ENCODE measurements at places on chromosomes 6 and 20. TPM values are rescaled to one million over a fixed set of nuclear protein-coding genes. Genes with fewer than 3 reads are reported as not detected.
A peak's percentile ranks its signal among the peaks of the same experiment; 100 is the strongest.

- DNase-seq: no peak
These were observed 154.1 kb upstream of the MYLIP start for GRCh38 chr6:15974817-15975216.

DNA sequence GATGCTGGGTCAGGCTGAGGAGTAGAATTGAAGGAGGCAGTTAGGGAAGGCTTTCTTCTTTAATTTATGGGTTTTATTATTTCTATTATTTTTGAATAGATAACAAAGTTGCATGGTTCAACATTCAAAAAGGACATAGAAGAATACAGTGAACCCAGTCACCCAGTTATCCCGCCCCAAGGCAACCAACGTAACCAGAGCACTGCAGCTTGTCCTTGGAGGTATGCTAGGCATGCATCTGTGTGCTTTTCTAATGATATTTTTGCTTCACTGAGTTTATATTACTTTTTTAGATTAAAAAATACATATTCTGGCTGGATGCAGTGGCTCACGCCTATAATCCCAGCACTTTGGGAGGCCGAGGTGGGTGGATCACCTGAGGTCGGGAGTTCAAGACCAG lies 47.4 kb upstream of the DSN1 start:
- DNase-seq: no peak

Gene STMND1
- polyA plus RNA-seq: 0.30 TPM

Gene XKR7
- 0.64 TPM for polyA plus RNA-seq

GRCh38 chr6:165663377-165663735 lies 315 bp upstream of the PDE10A start:
- no peak for DNase-seq

- no peak for DNase-seq
These were observed 29.7 kb upstream of the TBXT start for GRCh38 chr6:166197361-166197760.

DNA sequence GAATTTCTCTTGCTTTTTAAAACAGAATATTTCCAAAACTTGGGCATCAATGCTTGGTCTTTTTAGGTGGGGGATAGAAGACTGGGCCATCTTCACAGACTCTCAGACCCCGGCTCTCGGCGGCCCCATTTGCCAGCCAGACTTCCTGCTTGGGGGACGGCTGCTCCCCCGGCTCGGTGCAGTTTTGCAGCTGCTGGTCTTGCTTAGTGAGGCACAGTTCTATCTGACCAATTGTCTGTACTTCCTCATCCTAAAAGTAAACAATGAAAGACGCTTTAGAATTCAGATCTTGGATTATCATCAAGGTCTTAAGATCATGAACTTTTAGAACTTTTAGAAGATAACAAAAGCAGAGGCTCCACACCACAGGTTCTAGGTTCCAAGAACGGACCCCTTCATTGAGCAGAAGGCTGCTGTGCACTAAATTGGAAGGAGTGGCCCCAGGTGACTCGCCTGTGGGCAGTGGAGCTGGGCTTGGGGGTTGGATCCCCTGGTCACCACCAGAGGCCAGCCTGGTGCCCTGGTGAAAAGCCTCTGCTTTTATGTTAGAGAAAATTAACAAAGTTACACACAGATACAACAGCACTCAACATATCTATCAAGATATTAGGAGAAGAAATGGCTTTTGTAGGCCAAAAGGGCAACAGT lies 26.7 kb downstream of the RNASET2 start:
- no peak for DNase-seq

DNA sequence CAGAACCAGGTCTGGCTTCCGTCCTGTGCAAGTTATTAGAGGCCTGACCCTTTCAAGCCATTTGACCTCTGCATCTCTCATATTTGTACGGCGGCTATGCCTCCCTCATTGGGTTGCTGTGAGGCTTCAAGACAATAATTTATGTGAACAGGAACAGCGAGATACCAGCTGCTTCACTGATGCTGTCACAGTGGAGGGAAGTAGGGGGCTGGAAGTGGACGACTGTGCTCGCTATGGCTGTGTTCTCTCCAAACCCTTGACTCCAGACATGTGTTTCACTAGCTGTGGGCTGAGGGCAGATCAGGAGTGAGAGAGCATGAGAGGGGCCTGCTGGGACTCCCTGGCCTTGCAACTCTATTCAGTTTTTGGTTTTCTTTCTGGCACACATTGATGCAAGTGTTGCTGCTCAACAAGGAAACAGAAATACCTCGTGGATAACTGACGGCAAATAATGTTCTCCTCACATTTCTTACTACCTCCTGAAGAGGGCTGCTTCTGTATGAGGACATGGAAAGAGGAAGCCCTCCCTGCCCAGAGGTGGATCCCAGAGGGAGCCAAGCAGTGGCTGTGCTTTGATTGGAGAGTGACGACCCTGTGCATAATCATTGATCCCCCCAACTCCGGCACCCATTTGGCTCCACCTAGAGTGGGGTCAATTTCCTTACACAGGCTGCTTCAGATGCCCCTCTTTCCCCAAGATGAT lies 34.7 kb upstream of the SCP2D1 start:
- no peak for DNase-seq

Gene MLN
- 1.3 TPM for polyA plus RNA-seq

- no peak for DNase-seq
These were observed 47.1 kb upstream of the TBC1D7 start for GRCh38 chr6:13375360-13375878.

DNA sequence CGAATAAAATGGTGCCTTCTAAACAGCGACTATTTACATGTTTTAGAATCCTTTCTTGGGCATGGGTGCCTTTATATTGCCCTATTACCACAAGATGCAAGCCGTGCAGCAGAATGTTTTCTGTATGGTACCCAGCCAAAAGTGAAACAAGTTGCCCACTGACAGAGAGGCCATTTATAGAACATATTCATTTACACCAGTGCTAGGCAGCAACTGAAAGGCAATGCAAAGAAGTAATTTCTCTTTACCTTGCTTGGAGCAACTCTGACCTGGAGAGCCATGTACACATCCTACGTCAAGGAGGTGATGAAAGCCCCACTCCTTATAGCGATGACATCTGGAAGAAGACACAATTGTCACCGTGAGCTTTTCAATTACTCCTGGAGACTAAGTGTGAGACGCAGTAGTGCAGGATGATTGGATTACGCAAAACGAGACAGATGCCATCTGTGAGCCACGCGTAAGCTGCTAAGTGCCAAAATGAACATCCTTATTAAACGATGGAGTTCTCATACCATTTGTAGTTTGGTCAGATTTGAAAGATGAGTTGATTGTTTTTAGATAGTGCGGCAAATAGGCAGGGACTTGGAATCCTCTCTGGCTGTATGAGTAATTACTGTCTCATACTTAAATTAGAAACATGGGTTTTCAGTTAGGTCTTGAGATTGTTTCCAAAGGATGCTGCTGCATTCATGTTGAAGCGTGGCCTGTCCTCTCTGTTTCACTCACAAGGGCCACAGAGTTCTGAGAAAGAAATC lies at the start of gene TMEM244:
TMEM244 (minus strand) TSS at position 408 of the 758 bp plus-strand sequence; CDS start at position 281, 127 bp downstream.
- no peak for DNase-seq

DNA sequence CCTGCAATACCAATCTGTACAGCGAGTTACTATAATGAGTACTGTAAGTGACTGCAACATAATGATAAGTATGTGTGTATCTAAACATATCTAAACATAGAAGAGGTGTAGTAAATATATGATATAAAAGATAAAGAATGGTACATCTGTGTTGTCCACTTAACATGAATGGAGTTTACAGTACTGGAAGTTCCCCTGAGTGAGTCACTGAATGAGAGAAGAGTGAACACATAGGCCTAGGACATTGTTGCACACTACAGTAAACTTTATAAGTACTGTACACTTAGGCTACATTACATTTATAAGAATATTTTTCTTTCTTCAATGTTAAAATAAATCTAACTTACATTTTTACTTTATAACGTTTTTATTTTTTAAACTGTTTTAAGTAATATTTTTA lies 380.4 kb downstream of the MMUT start:
- no peak for DNase-seq

Gene MYLK2
- 0.94 TPM for polyA plus RNA-seq

DNA sequence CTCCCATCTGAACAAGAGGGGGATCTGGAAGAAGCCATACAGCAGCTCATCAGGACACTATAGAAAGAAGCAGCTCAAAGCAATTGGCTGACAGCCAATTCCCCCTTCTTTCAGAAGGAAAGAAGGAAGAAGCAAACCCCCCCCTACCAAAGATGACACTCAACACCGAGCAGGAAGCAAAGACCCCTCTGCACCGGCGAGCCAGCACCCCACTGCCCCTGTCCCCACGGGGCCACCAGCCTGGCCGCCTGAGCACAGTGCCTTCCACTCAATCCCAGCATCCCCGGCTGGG lies 1.2 kb downstream of the REM1 start:
- no peak for DNase-seq

DNA sequence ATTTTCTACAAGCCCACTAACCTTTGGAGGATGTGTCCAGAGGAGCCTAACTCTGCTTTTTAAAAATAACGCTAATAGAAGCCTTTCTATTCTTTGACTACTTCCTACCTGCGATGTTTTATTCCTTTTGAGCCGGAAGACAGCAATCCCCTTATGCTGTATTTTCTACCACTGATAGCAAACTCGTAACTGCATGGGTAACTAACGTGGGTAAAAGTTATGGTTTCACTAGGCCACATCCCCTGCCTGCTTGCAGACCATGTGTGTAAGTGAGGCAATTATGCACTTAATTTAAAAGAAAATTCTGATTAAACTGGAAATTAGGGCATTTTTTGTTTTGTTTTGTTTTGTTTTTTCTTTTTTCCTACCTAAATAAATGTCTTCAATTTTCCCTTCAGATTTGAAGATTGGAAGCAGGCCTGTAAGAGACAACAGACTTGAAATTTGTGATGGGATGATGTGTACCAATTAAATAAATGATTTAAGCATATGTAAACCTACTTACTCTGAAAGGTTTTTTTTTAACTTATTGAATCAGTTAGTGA lies 931 bp downstream of the UFL1 start:
- DNase-seq: no peak

- no peak for DNase-seq
These were observed 4.4 kb upstream of the ARFGAP1 start for GRCh38 chr20:63268256-63268655.

- no peak for DNase-seq
These were observed 9.7 kb downstream of the PTCHD4 start for GRCh38 chr6:48101290-48101689.

DNA sequence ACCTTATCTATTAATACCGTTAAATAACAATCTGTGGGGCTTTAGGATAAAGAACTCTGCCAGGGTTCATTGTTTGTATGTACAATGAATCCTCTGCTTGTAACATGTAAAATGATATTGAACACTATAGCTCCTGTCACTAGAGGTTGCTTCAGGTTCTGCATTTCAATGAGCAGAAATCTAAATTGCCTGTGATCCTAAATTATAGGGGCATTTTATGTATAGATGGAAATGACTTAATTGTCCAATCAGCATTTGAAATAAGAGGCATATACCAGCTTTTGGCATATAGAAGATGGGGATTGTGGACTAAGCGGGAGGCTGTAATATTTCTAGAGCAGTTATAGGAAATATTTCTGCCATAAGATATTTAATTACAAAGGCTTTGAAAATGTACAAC lies 2.0 kb downstream of the NCOA3 start:
- no peak for DNase-seq

Gene HLA-DQB1
- 11.9 TPM for polyA plus RNA-seq

Gene PCK1
- polyA plus RNA-seq: 18.8 TPM

GRCh38 chr6:28211840-28212509 lies 13.1 kb upstream of the ZSCAN9 start:
- DNase-seq: no peak

Gene PET117
- 19.2 TPM for polyA plus RNA-seq

GRCh38 chr6:77656999-77657764 lies 4.3 kb downstream of the MEI4 start:
- no peak for DNase-seq

Gene ARFGEF2
- 26.6 TPM for polyA plus RNA-seq

- DNase-seq: peak; percentile 73
These were observed at the start of gene KCNB1 for GRCh38 chr20:49482621-49483017. Gene KCNB1 (minus strand): TSS chr20:49482668. CDS start chr20:49482480, 188 bp downstream.

DNA sequence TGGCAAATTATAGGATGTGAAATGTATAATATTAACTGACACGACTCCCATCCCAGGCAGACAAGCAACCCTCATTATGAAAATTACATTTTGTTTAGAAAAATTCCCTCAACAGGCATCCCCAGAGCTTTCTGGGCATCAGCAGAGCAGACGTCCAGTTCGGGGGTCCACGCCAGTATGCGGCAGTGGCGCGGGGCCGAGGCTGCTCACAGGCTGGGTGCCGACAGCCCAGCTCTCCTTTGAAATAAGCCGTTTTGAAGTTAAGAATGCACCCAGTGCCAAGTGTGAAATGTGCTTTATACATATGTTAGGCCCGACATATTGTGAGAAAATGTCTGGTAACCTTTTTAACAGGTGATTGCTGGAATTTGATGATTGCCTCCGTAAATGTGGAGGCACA lies 50.4 kb downstream of the RPP40 start:
- DNase-seq: no peak

Gene DYNLT2
- polyA plus RNA-seq: 10.9 TPM

GRCh38 chr20:38729767-38730166 lies 5.5 kb downstream of the SLC32A1 start:
- no peak for DNase-seq

Gene VGLL2
- not detected for polyA plus RNA-seq

Gene GID8
- polyA plus RNA-seq: 50.9 TPM

DNA sequence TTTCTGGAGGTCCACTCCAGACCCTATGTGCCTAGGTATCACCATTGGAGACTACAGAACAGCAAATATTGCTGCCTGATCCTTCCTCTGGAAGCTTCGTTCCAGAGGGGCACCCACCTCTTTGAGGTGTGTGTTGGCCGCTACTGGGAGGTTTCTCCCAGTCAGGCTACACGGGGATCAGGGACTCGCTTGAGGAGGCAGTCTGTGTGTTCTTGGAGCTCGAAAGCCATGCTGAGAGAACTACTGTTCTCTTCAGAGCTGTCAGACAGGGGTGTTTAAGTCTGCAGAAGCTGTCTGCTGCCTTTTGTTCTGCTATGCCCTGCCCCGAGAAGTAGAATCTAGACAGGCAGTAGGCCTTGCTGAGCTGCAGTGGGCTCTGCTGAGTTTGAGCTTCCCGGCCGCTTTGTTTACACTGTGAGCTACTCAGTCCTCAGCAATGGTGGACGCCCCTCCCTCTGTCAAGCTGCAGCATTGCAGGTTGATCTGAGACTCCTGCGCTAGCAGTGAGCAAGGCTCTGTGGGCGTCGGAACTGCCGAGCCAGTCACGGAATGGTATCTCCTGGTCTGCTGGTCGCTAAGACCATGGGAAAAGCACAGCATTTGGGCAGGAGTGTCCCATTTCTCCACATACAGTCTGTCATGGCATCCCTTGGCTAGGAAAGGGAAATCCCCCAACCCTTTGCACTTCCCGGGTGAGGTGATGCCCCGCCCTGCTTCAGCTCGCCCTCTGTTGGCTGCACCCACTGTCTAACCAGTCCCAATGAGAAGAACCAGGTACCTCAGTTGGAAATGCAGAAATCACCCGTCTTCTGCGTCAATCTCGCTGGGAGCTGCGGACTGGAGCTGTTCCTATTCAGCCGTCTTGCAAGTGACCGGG lies 32.5 kb upstream of the ASCC3 start:
- no peak for DNase-seq

Gene LPA
- 0.38 TPM for polyA plus RNA-seq

- no peak for DNase-seq
These were observed 28.7 kb upstream of the MAS1 start for GRCh38 chr6:159862103-159862502.

Gene AURKA
- polyA plus RNA-seq: 16.1 TPM

GRCh38 chr20:46931699-46932098 lies 37.1 kb downstream of the EYA2 start:
- no peak for DNase-seq

- no peak for DNase-seq
These were observed 38.5 kb downstream of the COL12A1 start for GRCh38 chr6:75167325-75167724.

All from left renal cortex interstitium (tissue), 4 donors.